NCI-H748 treated with DMSO at 0.1 percent for 48 hours (cell line): ENCODE measurements at places on chromosomes 1 and 21.

DNA sequence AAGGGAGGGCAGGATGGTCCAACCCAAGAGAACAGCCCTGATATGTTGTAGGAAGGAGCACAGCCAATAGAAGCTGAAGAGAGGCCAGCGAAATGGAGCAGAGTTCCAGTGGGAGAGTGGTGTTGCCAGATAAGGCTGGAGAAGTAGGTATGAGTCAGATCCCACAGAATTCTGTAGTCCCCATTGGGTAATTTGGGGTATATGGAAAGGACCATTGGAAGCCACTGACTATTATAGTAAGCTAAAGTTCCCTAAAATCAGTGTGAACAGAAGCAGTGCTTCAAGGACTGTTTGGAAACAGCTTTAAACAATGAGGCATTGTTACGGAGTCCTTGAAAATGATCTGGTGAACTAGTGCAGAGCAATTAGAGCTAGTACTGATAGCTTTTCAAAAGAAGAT is 63.0 kb downstream of the DISP1 start:
- DNase-seq: no peak

GRCh38 chr21:41648591-41649031 is 118.2 kb downstream of the RIPK4 start:
- no peak for DNase-seq

GRCh38 chr1:214913966-214914365 is 168.6 kb upstream of the KCNK2 start:
- DNase-seq: no peak

DNA sequence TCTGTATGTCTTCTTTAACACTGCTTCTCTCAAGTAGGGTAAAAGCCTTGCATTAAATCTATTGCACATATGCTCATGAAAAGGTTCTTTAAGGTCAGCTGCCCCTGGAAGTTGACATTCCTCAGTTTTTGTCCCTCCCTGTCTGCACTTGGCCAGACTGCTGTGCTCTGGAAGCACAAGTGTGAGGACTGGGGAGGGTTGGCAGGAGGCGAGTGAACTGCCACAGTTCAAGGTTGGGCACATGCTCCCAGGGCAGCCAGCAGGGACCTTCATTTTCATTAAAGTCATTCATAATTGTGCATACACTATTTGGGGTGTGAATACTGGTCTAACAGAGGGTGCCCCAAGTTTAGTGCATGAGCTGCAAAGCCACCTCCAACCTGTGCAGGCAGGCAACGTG is 10.9 kb upstream of the THEM5 start:
- DNase-seq: no peak

- no peak for DNase-seq
Measured at GRCh38 chr1:184945029-184945428, 29.3 kb downstream of the NIBAN1 start.

DNA sequence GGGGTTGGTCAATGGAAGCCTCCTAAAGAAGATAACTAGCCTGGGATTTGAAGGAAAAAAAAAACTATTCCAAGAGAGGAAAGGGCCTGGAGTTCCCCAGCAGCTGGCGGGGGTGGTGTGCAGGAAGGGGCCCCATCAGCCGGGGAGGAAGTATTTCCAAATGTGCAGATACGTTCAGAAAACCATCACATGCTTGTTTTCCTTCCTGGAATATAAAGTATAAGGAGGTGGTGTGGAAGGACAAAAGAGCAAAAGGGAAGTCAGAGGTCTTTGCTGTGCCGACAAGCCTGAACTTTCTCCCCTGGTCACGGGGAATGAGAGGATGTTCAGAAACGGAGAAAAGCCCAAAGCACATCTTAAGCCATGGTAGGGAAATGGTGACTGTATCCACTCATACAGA is 72.0 kb upstream of the BACE2 start:
- no peak for DNase-seq
